ENCODE measurements at places on chromosomes 13 and 19.

DNA sequence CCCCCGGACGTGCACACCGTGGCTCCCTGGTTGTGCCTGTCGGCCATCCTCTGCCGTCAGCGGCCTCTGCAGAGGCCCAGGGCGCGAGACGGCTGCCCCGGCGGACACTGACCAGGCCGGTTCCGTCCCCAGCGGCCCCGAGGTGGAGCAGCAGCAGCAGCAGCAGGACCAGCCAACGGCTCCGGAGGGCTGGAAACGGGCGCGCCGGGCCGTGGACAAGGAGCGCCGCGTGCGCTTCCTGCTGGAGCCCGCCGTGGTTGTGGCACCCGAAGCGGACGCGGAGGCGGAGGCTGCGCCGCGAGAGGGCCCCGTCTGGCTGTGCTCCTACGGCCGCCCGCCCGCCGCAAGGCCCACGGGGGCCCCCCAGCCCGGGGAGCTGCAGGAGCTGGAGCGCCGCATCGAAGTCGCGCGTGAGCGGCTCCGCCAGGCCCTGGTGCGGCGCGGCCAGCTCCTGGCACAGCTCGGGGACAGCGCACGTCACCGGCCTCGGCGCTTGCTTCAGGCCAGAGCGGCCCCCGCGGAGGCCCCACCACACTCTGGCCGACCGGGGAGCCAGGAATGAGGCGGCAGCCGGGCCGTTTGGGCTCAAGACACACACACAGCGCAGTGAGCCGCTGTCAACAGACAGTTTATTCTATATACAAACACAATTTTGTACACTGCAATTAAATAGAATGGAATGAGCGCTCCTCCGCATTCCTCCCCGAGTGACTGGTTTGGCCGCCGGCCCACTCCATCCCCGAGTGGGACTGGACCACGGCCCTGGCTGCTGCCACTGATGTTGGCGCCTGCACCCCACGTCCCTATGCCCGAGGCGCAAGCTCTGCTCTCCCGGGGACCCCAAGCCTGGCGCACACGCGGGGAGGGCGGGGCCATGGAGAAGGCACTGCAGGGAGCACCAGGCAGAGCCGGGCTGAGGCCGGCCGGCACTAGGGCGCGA is 9.1 kb downstream of the GRIN3B start:
- DNase-seq: no peak

- no peak for DNase-seq
Observed at GRCh38 chr13:105084931-105085330, 1450.5 kb downstream of the EFNB2 start.

DNA sequence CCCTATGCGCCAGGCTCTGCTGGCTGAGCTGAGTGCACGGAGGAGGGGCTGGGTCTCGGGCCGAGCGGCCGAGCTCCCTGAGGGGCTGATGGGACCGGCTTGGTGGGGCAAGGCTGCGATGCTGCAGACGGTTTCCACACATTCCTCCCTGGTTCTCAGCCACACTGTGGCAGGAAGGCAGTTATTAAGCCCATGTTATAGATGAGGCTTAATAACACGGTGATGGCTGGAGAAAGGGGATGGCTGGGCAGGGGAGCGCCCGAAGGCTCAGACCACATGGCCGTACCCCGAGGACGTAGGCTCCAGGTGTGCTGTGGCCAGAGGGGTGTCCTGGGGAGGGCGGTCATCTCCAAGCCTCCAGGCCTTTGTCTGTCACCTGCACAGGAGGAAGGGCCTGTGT is 58.6 kb downstream of the MCF2L start:
- DNase-seq: no peak

- no peak for DNase-seq
Observed at GRCh38 chr19:5288347-5288739, 52.3 kb downstream of the PTPRS start.

DNA sequence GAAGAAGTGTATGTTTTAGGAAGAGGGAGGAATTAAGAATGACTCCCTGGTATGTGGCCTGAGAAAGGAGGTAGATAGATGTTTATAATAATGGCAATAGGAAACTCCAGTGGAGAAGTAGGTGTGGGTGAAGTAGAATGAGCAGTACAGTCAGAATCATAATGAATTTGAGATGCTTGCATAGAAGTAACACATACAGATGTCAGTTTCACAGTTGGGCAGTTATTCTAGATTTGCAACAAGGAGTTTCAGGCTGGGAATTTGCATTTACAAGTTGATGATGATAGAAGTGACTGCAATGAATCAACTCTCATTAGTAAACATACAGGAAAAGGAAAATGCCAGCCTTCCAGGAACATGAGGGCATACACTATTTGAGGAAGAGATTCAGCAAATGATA is 149.0 kb downstream of the SLITRK1 start:
- DNase-seq: no peak

DNA sequence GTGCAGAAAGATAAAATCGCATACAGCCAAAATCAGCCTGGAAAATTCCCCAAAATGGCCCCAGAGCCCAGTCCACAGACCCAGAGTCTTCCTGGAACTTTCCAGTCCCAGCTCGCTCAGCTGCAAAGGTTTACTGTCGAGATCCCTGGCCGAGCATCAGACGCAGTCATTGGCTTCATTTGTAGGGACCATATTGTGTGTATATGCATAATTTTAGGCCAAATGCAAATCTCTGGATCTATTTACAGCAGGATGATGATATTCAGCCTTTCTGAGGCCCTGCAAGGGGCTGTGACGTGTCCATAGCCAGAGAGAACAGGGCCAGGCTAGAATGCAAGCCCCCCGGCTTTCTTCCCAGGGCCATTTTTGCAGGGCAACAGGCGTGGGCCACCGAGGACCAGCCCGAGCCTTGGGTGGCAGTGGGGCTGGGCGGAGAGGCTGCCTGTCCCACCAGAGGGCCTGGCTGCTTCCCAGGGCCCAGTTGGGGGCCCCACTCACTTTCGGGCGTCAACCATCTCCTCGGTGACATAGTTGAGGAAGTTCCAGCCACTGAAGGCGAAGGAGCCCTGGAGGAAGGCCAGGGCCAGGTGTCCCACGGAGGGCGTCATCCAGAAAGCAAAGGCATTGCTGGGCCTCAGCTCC is 13.7 kb downstream of the SLC7A10 start:
- no peak for DNase-seq

DNA sequence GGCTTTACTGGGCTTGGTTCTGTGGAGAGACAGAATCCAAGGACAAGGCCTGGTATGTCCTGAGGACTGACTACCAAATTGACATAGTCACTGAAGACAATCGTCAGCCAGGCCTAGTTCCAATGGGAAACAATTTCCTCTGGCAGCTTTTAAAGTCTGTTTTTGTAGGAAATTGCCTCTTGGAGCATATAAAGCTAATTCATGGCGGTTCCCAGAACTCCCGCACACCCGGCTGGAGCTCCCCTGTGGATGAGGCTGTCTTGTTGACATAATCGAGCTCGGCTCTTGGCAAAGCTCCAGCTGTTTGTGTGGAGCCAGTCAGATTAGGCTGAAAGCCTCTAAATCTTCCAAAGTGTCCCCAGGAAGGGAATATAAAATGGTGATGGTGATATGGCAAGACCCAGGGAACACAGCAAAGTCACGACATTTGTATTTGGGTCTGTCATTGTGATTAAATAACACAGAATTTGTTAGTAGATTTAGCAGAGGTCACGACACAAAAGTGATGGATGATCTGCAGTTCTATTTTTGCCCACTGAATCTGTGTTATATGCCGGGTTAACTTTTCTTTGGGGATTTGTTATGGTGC is 395.0 kb downstream of the PCDH9 start:
- peak; percentile 13 for DNase-seq

DNA sequence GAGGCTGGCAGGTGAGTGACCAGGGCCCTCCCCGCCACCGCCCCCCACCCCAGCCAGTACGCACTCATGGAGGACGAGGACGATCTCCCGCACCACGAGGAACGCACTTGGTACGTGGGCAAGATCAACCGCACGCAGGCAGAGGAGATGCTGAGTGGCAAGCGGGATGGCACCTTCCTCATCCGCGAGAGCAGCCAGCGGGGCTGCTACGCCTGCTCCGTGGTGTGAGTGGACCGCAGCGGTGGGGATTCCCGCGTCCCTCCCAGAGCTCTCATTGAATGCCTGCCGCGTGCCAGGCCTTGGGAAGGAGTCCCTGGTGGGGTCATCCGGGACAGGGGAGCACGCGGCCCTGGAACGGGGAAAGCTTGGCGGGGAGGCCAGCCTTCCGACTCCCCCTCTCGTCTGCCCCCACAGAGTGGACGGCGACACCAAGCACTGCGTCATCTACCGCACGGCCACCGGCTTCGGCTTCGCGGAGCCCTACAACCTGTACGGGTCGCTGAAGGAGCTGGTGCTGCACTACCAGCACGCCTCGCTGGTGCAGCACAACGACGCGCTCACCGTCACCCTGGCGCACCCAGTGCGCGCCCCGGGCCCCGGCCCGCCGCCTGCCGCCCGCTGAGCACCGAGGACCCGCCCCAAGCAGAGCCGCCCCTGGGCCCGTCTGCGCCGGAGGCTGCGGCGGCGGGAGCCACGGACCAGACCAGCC is 4.8 kb upstream of the IFI30 start:
- DNase-seq: no peak

DNA sequence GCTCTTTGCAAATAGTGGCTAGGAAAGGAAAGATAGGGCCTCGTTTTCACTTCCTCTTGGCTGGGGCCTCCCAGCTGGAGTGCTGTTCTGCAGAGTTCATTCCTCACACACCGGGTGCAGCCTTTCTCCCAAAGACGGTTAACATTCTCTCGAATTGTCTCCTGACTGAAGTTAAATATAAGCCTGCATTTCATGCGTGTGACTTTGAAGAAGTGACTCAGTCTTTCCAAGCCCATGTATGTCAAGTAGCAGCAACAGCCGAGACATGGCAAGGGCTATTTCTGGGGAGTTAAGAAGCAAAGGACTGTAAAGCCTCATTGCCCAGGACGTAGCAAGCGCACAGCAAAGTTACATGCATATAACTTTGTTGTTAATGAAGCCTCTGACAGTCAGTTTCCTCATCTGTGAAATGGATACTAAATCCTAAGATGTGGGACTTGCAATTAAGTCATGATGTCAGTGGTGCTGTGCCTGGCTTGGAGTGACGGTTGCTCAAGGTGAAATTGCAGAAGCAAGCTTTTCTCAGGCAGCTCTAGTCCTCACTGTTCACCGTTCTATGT is 502.4 kb downstream of the MYO16 start:
- DNase-seq: no peak

- no peak for DNase-seq
Observed at GRCh38 chr19:53907690-53908089, 1.4 kb upstream of the CACNG7 start.

DNA sequence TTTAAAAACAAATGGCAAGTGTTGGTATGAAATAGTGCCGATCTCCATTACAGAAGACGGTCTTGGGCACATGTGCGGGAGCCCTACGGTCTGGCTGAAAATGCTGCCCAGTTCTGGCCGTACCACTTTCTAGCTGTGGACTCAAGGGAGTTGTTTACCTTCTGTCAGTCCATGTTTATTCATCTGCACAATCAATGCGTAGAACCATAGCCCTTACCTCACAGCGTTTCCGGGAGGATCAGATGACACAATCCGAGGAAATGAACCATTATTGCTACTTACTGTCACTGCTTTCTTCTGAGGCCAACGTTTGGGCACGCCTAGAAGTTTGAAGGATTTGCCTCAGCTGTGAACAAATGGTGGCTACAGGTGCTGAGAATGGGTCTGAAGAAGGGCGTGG is 31.2 kb downstream of the GADD45B start:
- DNase-seq: peak; percentile 25

DNA sequence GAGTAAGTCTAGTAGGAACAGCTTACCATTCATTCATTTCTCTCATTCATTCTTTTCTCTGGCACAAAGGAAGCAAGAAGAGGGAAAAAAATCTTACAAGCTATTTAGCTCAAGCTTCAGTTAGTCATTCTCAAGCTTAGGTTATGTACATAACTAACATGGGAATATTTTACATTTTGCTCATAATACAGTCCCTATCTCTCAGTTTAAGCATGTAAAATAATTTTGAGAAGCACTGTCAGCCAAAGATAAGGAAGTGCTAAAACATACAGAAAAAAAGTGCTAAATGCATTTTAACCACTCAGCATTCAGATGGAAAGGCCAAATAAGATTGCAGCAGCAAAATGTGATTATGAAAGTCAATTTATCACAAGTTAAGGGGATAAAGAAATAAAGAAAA is 7.9 kb downstream of the RBM26 start:
- no peak for DNase-seq

GRCh38 chr13:20799726-20800416 is 26.1 kb upstream of the EEF1AKMT1 start:
- DNase-seq: peak; percentile 14

DNA sequence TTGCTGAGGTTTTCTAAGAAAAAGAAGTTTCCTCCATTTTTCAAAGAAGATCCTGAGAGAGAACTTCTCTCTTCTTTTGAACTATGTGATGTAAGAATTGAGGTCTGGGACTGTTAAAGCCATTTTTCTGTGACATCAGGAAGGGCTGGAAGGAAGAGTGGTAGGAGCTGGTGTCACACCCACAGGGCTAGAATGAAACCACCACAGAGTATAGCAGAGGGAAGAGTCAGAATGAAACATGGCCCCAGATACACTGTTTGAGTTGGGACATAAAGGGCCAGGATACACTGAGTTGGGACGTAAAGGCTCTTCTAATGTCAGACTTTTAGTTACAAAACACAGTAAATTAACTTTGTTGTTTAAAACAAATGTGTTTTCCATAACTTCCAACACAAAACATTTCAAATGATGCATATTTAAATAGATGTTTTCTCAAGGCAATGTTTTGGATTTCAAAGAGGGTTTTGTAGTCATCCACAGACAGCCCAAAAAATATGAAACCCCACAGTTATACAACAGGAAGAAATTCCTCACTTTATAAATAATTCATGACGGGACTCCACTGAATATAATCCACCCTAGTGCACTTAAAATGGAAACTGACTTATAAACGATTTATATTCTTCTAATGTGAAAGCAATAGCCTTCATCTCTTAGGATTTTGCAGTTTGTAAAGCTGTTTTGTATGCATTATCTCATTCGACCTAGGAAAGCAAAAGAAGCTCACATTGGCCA is 72.5 kb downstream of the LIG4 start:
- no peak for DNase-seq

GRCh38 chr19:51552996-51553725 is 17.9 kb upstream of the ZNF175 start:
- peak; percentile 40 for DNase-seq

DNA sequence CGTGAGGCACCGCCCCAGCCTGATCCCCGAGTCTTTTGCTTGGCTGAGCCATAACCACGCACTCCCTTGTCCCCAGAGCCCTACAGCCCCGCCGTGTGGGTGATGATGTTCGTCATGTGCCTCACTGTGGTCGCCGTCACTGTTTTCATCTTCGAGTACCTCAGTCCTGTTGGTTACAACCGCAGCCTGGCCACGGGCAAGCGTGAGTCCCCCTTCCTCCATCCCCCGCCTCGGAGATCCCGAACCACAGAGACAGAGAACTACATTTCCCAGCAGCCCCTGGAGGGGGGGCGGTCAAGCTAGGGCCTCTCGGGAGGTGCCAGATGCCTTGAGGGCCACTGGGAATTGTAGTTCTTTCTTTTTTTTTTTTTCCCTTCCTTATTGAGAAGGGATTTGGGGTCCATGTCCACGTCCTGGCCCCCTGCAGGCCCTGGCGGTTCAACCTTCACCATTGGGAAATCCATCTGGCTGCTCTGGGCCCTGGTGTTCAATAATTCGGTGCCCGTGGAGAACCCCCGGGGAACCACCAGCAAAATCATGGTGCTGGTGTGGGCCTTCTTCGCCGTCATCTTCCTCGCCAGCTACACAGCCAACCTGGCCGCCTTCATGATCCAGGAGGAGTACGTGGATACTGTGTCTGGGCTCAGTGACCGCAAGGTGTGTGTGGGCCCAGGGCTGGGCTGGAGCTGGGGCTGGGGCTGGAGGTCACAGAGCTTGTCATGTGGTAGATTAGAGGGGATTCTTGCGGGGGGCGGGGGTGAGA is 25.9 kb downstream of the GRIN2D start:
- DNase-seq: no peak

All from stromal cell of bone marrow (primary cell).